Central memory CD4-positive, alpha-beta T cell (primary cell): ENCODE measurements at places on chromosomes 2 and 18.

DNA sequence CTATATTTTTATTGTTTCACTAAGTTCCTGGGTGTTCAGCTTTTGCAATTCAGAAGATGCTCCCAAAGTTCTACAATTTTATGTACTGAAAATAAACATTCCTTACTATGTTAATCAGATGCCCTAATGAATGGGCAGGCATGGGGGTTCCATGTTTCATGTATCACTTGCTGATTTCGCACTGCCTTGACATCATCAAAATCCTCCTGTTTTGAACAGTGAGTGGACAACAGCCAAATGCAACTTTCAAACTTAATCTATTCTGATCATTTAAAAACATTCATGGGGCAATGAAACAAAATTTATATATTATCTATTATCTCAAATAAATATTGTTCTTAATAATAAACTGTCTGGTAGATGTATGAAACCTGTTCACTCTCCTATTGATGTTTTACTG lies 43.2 kb downstream of the ZEB2 start:
- DNase-seq = no peak

DNA sequence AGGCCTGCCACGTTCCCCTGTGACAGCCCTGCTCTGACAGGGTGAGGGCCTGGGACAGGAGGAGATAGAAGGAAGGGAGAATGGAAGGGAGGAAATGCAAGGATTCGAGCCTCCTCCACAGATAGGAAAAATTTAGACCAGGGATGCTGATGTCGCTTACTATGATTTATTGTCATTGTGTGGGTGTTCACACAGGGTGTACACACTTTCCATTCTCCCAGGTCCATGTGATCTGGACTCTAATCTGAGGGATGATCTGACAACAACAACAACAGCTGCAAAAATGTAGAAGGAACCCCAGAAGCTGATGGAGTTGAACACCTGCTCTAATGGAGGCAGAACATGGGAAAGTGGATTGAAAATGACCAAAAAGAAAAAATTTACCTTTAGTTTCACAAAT lies 231.7 kb upstream of the TNP1 start:
- DNase-seq = no peak

DNA sequence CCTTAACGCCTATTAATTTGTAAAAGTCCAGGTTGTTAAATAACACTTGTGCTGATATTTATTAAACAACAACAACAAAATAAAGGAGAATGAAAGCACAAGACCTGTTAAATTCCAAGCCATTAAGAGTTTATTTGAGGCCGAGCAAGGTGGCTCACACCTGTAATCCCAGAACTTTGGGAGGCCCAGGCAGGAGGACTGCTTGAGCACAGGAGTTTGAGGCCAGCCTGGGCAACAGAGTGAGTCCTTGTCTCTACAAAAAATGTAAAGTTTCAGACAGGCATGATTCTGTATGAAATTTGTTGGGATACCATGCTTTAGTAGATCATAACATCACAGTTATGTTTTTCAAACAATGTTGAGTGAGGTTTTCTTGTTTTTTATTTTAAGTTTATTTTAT lies 17.1 kb downstream of the PELI1 start:
- no peak for DNase-seq

DNA sequence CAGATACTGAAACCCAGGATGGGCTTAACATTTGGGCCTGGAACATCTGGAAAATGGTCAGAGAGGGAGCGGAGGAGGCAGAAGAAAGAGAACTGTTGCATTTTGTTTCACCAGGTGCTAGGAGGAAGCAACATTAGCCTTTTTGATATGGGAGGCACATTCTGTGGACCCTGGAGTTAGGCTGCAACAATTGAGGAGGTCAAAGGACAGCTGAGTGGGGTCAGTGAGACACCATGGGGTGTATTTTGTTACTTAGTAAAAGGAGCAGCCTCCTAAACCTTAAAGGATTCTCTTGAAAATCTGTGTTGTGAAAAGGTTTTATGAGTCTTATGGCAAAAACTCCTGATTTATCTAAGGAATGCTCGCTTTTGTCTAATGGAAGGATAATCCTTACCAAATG lies 124.9 kb downstream of the GREB1L start:
- DNase-seq = no peak

GRCh38 chr2:230974096-230974913 lies 21.6 kb upstream of the SPATA3 start:
- DNase-seq = peak; percentile 72

- no peak for DNase-seq
These were observed 8.9 kb upstream of the THUMPD2 start for GRCh38 chr2:39787950-39788349.
